CD4-positive, alpha-beta T cell treated with Interleukin-15 for 1 hour (primary cell): ENCODE measurements at places on chromosomes 4 and X.

GRCh38 chr4:55012363-55013230 lies 112.8 kb downstream of the KDR start:
- DNase-seq = no peak

DNA sequence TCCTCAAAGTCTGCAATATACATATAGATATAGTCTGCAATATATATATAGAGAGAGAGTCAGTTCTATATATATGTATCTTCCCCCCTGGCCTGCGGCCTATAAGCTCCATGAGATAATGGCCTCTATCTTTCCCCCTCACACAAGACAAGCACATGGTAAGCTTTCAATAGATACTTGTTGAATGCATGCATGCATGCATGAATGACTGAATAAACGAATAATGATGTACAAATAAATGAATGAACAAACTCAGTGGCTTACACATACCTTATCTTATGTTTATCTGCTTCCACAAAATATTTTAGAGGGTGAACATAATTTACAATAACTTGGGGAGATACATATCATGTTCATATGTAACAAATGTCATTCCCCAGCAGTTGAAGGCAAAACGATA lies 6.3 kb upstream of the GPM6A start:
- no peak for DNase-seq

- no peak for DNase-seq
Observed at GRCh38 chrX:116285501-116285900, 115.0 kb downstream of the AGTR2 start.

DNA sequence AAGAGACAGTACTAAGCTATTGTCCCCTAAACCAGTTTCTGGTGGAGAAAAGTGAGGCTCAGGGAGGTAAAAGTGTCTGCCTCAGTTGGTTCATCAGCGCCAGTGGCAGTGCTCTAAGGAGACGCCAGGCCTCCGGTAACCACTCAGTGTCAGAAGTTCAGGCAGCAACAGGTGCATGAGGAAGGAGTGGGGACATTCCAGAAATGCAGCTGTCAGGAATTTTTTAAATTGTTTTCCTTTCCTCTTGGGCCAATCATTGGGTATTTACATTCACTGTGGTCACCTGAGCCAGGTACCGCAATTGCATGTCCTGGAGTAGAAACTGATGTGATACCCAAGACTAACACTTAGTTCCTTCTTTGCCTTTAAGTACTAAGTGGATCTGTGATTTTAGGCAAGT lies 40.2 kb upstream of the HS3ST1 start:
- no peak for DNase-seq

- no peak for DNase-seq
Observed at GRCh38 chr4:125344198-125344597, 29.4 kb downstream of the FAT4 start.

DNA sequence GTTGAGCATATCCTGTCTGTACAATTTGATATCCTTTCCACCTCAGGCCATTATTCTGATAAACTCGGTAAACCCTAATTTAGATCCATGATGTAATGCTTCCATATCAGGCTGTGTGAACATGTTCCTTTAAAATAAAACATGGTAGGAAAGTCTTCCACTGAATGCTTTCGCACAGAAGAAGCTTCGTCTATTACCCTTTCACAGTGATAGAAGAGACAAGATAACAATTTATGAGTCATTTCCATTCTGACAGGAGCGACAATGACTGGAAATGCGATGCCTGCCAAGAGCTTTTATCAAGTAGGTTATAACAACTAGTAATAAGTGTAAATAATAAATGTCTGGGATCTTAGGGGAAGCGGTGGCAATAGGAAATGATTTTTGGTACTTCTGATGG lies 98.8 kb downstream of the TTC29 start:
- DNase-seq = no peak

DNA sequence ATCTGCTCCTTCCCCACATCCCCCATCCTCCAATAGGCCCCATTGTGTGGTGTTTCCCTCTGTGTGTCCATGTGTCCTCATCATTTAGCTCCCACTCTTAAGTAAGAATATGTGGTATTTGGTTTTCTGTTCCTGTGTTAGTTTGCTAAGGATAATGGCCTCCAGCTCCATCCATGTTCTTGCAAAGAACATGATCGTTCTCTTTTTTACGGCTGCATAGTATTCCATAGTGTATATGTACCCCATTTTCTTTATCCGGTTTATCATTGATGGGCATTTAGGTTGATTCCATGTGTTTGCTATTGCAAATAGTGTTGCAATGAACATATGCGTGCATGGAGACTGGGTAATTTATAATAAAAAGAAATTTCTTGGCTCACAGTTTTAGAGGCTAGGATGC lies 31.5 kb downstream of the GRK4 start:
- DNase-seq = no peak

DNA sequence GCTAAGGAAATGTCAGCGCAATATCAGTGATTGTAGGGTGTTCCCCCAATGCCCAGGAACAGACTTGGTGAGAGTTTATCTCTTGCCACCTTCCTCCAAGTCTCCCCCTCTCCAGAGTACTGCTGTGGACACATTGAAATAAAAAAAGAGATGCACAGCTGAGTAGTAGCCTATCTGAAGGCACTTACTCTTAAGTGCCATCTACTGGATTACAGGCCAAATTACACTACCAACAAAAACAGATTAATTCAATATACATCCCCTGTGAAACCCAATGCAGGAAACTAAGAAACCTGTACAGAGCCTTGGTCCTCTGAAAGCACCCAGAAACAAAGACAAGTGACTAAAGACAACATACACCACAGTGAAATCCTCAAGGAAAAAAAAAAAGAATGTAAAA lies 460.3 kb downstream of the ZIC3 start:
- no peak for DNase-seq

DNA sequence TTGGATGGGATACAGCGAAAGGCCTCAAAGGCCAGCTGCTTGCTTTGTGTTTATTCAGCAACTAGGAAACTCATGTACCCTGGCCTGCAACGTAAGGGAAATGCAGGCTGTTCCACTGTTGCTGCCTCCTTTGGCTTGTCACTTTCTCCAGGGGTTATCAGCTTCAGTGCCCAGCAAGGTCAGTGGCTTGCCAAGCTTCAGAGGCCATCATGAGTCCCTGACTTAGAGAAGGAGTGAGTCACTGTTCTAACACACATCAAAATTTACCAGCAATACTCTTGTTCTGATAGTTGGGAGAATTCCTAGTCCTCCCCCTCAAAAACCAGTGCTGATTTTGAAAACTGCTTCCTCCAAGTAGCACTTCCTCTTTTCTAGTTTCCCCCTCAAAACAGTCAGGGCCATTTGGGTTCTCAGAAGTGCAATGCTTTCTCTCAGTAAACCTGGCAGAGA lies 250.8 kb downstream of the ARHGAP24 start:
- peak; percentile 17 for DNase-seq

DNA sequence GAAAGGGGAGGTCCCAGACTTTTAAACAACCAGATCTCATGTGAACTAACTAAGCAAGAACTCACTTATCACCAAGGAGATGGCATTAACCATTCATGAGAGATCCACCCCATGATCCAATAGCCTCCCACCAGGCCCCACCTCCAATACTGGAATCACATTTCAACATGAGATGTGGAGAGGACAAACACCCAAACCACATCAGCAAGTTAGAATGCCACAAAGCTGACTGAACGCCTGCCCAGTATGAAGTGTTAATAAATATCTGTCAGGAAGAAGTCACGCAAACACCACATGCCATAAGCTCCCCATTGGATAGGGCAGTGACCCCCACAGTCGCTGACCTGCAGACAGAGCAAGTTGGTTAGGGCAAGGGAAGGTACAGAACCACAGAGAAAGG lies 14.3 kb downstream of the SLC10A6 start:
- DNase-seq = no peak

DNA sequence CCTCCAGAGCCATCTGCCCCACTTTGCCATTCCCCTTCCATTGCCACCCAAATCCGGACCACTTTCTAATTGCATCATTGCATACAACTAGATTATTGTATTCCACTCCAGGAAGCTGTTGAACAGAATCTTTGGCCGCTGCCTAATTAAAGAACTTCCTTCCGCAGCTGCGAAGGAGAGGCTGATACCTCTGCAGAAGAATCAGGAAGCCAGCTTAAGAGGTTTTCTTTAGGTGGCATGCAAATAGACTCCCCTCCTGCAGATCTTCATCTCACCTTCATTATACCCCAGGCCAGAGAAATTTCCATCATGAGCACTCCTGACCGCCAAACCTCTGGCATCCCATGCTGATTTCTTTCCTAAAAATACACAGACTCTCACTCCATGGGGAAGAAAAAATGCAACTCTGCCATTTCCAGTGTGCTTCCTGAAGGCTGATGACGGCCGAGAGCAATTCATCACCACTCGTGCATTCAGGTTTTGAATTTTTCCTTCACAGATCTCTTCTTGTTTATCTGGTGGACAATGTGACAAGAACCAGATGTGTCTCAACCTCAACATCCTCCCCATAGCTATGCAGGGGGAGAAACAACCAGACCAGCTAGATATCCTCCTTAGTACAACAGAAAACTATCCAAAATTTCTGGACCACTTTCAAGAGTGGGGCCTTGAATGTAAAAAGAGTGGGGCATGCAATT lies 31.2 kb downstream of the LGI2 start:
- no peak for DNase-seq

GRCh38 chr4:133641191-133641590 lies 492.1 kb downstream of the PCDH10 start:
- no peak for DNase-seq

DNA sequence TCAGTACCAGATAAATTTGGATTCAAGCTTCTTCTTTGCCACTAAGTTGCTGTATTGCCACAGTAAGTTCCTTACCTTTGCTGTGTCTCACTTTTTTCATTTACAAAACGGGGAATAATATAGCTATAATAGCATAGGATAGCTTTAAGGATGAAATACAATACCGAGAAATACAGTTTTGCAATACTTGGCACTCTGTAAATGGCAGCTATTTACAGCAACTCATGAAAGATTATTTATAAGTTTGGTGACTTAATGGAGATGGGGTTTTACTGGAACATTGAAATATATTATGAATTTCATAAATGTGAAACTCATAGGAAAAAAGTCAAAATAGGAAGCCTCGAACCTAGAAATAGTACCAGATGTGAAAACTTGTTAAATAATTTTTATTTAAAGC lies 27.6 kb downstream of the ANXA10 start:
- DNase-seq = no peak

DNA sequence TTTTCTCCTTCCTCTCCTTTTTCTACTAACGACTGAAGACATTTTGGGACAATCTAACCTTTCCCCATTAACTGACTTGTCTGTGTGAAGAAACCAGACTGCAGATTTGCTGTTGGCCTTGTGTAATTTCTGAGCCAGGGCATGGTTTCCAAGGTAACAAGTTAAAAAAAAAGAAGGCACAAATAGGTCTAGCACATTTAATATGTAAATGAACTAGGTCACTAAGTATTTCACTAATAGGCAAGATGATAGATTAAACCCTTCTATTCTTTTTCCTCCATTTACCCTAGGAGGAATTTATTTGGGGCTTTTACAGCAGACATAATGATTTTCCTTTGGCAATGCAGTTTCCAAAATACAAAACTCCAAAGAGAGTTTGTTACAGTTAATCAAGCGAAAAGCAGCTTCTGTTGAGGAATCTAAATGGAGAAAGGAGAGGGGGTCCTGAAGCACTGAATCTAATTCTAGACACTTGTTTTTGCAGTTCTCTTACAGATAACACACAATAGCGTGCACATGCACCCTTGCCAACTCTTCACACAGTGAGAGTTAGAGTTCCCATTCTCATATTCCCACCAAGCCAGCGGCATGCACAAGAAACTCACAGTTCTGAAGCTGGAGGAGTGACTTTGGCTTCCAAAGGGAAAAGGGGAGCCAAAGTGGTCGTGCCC lies 72.0 kb downstream of the TSPAN5 start:
- DNase-seq = no peak

DNA sequence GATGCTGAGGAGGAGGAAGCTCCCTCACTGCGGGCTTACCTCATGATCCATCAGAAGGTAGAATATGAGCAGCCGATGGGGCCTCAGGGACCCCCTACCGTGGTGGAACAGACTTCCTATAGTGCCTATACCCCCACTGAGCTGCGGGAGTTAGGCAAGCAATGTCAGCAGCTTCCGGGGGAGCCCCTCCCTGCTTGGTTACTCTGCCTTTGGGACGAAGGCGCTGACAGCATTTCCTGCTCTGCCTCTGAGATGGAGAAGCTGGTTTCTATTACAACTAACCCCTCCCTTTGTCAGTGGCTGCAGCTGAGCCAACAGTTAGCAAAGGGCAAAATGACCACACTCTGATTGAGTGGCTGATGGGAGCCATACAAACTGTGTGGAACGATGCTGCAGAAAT lies 430.7 kb downstream of the IDS start:
- no peak for DNase-seq

GRCh38 chr4:186190581-186191199 lies 677 bp upstream of the CYP4V2 start:
- DNase-seq = peak; percentile 49

GRCh38 chr4:159003420-159004253 lies 99.2 kb upstream of the RAPGEF2 start:
- no peak for DNase-seq

DNA sequence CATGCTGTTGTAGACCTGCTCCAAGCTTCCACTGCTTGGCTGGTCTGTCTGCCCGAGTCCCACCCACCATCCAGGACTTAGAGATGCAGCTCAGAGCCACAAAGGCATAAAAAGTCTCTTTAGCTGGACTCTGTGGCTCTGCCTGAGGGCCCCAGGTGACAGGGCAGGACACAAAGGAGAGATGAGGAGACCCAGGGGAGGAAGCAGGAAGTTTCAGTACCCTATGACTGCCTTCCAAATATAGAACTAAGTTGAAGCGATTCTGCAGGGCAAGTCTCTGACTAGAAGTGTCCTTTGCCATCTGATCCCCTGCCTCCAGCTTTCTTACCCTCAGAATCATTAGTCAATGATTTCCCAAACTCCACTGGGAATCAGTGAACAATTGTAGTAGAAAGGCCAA lies 11.2 kb upstream of the CXCR3 start:
- no peak for DNase-seq

- no peak for DNase-seq
Observed at GRCh38 chr4:53709693-53710092, 118.4 kb upstream of the LNX1 start.

- no peak for DNase-seq
Observed at GRCh38 chrX:39367416-39367815, 566.2 kb downstream of the MID1IP1 start.

DNA sequence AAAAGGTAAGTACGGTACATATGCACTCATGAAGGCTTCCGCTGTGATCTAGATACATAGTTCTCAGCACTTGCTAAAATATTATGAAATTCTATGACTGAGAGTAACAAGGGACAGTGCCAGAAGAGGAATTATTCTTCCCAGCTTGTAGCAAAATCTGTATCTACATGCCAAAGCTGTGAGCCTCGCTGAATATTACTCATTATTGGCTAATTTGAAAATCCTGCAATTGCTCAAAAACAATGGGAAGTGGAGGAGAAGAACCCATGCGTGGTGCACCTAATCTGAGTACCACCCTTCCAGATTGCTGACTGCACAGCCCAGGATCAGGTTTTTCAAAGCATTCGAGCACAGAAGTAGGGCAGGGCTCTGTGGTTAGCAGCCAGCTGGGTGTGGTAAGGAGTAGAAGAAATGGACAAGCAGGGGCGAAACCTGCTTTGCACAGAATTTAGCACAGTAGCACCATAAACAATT lies 17.4 kb upstream of the PDCL2 start:
- no peak for DNase-seq
